ENCODE measurements at places on chromosomes 3 and 15.

GRCh38 chr3:143332026-143332425 is 212.5 kb downstream of the CHST2 start:
- no peak for DNase-seq

DNA sequence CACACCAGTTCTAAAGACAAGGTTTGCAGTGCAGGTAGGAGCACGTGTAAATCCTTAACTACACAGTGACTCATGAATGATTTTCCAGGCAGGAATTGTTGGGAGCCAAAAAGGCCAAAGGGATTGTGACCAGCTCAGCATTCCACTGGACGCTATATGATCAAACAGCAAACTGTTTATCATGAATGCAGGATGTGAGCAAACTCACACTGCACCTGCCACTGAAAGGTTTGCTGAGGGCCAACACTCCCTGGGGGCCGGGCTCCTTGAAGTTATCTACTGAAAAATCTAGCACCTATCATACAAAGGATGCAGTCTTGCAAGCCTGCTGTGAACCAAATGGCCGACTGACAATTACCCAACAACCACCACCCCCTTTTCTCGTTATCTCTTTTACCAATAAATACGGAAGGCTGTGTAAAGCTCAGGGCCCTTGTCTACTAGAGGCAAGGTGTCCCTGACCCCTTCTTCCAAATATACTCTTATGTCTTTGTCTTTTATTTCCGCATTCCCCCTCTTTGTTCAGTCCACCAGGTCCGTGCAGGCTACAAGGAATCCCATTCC is 11.5 kb upstream of the DNASE1L3 start:
- no peak for DNase-seq

DNA sequence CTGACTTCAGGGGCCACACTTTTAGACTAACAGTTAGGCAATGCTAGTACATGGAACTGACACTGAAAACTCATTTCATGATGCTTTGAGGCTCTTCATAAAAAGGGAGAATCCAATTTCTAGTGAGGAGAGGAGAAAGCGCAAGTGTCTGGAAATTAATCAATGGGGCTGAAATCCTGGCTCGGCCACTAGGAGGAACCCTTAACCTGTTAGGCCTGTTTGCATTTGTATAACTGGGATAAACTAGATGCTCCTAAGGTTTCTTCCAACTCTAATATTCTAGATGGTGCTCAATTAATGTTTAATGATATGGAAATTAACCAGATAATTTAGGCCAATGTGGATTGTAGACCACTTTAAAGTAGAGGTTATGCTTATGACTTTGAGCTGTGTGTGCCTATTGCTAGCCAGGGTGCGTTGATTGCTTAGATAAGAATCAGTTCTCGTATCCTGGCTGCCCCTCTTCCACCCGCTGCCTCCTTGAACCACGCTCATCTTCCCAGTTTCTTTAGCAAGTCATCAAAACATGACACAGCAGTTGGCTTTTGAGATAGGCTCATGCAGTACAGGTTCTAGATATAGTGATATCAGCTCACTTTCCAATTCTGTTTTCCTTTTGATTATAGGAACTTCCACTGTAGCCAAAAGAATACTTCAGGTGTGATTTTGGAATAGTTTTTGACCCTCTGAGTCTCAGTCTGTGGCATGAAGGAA is 16.8 kb upstream of the CRBN start:
- no peak for DNase-seq

GRCh38 chr15:43132830-43133429 is 456 bp upstream of the TMEM62 start:
- no peak for DNase-seq

GRCh38 chr3:194508491-194509453 is 22.0 kb upstream of the ATP13A3 start:
- no peak for DNase-seq

DNA sequence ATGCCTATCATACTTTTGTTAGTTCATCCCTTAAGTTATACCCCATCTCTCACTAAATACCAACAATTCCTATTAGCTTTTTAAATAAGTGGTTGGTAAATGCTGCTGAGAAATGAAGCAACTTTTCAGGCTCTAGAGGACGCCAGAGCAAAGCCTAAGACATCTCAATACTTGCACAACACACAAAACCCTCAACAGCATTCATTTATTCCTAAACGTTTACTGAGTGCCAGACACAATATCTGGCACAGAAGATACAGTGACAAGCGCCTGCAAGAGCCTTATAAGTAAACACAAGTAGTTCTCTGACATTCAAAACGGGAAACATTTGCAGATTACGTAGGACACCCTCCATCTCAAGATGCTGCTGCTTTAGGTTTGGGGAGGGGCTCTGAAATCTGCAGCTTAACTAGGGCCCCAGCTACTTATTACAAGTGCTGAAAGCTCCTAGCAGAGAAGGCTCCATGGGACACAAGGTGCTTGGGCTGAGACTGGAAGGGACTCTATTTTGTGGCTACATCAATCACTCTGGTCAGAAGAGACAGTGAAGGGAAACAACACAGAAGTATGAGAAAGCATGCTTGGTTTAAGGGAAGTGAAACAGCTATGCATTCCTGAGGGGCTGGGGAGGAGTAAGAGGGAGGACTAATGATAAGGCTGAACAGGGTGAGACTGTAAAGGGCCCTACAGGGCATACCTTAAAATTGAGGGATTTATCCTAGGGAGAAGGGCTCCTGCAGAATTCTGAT is 311.3 kb downstream of the PLCL2 start:
- no peak for DNase-seq

GRCh38 chr15:78922527-78922926 is 22.3 kb downstream of the CTSH start:
- no peak for DNase-seq

DNA sequence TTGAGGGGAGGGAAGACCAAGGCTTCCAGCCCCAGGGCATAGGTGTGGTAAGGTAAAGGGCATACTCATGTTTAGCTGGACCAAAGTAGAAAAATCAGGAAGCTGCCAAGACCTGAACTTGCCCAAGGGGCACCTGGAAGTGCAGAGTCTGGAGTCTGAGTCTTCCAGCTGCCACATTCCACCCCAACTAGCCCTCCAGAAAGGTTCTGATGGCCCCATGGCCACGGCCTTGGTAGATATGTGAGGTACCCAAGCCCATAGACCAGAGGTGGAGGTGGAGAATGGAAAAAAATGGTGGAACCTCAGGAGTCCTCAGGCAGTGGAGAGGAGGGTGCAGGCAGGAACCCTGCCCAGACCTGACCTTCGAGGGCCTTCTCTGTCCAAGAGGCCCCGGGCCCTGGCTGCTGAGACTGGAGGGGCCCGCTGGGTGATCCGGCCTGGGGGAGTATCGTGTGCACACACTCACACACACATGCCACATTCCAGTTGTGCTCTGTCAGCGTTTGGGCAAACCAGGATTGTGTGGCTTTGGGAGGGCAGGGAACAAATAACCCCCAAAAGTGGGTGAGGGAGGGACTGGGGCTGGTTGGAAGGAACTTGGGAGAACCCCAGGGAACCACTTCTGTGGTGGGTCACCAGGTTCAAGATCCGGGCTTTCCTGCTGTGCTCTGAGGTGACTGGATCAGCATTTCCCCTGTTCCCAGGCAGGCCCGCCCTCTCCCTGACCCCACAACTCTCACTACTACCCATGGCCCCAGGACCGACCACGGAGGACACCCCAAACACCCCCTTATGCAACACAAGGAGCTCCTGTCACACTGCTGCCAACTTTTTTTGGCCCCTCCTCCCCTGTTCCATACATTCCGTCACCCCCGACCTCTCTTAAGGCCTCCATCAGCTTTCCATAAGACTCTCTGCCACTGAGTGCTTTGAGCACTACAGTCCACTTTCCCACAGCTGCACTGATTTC is 11.6 kb downstream of the MYL3 start:
- no peak for DNase-seq

GRCh38 chr3:158918008-158918407 is 116.2 kb downstream of the MFSD1 start:
- peak; percentile 41 for DNase-seq

DNA sequence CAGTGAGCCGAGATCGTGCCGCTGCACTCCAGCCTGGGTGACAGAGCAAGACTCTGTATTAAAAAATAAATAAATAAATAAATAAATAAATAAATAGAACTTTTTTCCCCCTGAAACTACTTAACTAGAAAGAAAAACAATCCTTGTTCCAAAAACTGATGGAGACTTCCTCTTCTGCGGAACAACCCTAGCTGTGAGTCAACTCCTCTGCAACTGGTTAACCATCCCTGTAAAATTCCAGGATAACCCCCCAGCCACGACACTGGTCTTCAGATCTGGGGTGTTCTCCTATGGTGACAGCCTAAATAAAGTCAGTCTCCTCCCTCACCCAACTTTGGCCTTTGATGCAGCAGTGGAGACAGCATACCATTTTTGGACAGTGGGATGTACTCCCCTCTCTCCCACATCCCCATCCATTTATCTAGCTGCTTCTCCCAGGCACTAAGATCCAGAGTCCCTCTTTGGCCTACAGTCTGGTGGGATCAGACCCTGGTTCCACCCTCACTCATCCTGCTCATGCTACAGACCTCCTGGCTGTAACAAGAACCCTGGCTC is 352.6 kb downstream of the OCA2 start:
- no peak for DNase-seq

GRCh38 chr3:140128217-140128616 is 193.2 kb downstream of the CLSTN2 start:
- no peak for DNase-seq

DNA sequence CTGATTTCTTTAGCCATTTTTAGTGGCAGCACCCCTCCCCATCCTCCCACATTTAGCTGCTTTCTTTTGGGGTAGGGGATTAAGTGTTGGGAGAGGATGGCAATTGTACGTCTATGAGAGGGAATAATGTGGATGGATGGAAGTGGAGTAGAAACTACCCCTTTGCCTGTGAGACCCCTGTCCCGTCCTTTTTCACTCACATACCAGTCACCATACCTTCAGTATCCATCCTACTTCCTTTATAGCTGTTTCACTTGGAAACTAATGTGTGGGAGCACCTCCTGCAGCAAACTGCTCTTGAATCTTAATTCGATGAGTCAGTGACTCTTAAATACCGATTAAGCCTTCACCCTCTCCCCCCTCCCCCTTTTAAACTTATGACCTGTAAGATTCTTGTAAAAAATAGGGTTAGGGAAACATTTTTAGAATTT is 730 bp downstream of the SPRED1 start:
- no peak for DNase-seq

GRCh38 chr15:28876845-28877185 is 9.0 kb upstream of the APBA2 start:
- DNase-seq = no peak

DNA sequence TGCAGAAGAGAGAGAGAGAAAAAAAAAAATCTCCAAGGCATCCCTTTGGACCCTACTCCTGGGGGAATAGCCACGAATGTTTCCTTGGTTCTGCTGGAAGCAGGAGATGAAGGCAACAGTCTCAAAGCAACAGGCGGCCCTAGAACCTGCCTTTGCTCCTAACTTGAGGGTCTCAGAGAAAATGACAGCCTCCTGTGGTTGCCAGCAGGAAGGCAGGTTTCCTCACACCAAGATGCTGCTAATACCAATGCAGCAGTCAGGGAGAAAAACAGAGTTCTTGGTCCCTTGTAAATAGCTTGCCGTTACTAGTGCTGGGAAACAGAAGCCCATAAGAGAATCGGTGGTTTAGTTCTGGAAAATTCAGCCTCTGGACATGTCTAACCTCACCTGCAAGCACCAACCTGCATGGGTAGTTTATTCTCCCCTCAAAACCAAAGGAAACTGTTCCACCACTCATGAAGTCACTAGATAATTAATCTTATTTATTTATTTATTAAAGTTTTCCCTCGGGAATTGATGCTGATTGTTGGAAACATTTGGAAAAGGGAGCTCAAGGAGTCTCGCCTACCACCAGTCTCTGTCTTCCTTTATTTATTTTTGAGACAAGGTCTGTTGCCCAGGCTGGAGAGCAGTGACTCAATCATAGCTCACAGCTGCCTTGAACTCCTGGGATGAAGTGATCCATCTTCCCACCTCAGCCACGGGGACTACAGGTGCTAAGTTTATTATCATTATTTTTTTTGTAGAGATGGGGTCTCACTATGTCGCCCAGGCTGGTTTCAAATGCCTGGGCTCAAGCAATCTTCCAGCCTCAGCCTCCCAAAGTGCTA is 883 bp upstream of the FRMD4B start:
- no peak for DNase-seq

DNA sequence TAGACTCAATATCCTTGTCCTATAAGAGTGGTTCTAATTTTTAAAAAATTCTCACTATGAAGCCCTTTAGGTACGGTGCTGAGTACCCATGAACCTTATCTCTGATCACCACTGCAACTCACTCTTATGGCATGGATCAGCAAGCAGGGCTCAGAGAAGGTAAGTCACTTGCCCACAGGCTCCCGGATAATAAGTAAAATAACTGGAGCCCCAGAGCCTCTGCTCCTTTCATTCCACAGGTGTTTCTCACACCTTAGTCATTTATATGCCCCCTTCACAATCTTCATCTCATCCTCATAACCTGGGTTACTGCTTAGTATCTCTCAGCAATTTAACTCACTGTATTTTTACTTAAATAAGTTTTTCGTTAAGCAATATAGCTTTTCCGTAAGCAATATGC is 28.4 kb upstream of the AKAP13 start:
- no peak for DNase-seq

DNA sequence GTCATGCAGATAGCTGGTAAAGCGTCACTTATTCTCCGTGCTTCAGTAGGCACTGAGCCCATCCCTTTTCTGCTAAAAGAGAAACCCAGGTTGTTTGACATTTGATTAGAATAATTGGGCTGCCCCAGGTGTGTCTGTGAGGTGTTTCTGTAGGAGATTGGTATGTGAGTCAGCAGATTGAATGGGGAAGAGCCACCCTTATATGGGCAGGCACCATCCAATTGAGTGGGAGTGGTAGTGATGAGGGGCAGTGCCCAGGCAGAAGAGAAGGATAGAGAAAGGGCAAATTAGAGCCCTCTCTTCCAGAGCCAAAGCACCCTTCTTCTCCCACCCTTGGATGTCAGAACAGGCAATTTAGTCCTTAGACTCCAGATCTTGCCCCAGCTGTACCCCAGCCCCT is 384.3 kb upstream of the GBE1 start:
- no peak for DNase-seq

DNA sequence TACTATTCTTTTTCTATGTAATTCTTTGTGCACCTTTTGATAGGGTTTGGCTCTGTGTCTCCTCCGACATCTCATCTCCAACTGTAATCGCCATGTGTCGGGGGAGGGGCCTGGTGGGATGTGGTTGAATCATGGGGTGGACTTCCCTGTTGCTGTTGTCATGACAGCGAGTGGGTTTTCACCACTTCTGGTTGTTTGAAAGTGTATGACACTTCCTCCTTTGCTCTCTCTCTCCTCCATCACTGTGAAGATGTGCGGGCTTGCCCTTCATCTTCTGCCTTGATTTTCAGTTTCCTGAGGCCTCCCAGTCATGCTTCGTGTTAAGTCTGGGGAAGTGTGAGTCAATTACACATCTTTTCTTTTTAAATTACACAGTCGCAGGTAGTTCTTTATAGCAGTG is 225.8 kb upstream of the DPPA4 start:
- DNase-seq = no peak

GRCh38 chr3:194607592-194608389 is 25.4 kb downstream of the TMEM44 start:
- DNase-seq = no peak

DNA sequence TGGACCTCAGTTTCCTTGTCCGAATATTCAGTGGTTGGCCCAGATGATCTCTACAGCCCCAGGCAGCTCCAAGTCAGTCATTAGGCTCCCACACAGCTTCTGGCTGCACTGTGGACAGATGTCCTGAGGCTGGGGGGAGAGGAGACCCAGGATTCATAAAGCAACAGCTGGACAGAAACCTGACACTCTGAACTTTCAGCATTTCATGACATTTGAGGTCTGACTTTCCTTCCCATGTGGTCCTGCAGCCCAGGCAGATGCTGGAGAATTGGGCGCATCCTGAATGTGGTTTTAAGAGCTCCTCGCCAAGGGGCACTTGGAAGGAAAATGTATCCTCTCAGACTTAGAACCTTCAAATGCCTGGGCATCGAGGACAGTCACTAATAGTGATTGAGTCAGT is 307.6 kb upstream of the LRRFIP2 start:
- DNase-seq = no peak

All from BJ (cell line).